ENCODE measurements at places on chromosomes 13 and 19.

GRCh38 chr19:35247526-35248309 lies 1.1 kb upstream of the LSR start:
- DNase-seq: no peak

DNA sequence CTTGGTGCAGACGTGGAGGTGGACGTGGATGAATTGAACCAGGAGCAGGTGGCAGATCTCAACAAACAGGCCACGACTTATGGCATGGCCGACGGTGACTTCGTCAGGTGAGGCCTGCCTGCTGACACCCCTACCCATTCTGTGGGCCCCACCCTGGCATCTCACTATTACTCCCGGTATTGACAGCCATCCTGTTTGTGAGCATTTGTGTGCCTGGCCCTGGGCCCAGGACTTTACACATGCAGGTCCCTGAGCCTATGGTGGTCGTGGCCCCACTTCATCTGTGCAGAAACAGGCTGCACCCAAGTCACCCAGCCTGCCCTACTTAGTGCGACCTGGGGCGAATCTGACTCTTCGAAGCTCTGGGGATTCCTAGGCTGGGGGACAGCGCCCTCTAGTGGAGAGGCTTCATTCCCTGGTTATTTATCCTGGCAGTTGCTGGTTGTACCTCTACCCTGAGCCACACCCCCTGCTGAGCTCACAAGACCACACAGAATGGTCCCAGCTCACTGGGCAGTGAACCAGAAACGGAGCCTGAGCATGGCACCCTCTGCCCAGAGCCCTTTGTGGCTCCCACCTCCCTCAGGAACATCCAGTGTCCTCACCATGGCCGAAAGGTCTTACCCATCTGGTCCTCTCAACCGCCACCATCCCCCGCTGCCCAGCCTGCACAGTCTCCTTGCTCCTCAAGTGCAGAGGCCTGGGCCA lies 16.9 kb downstream of the ZNF296 start:
- DNase-seq: peak; percentile 46

- DNase-seq: no peak
Observed at GRCh38 chr13:91721413-91721812, 323.0 kb downstream of the GPC5 start.

DNA sequence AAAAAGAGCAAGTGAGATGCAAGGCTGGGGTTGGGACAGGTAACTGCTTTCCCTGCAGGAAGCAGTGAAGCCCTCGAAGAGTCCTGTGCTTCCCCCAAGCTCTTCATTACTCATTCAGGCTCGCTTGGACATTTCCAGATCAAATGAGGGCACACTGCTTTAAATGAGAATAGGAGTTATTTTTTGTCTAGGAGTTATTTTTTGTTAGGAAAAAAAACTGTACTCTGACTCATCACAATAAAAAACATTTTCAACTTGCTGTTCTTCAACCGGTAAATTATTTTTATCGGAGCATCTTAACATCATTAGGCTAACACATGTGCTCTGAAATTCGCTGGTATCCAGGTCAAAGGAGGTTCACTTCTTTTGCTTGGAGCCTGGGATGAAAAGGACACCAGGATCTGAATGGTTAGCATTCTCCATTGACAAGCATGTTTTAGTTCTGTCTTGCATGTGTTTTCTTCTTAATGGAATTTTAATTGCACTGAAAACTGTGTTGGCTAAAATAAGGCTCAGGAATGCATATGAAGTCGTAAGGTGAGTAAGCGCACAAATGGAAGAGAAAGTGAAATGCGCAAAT lies 80.7 kb upstream of the STK24 start:
- DNase-seq: no peak

DNA sequence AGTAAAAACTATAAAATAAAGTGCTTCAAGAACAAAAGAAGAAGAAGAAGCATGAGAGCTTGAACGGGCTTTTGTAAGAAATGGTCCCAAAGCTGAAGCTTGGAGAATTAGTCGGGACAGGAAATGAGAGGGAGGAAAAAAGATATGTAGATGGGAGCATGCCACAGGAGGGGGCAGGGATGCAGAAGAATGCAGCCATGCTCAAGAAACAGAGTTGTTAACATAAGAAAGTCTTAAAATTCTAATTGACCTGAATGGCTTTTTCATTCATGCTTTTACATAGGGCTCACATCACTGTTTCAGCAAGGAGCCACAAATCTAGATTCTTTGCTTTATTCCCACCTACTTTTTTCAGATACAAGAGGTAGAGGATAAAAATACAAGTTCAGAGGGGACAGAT lies 27.7 kb upstream of the NBEA start:
- no peak for DNase-seq

Measured in SHP77 treated with DMSO at 0.1 percent for 48 hours (cell line).